Activated CD4-positive, alpha-beta T cell treated with anti-CD3 and anti-CD28 coated beads, Interleukin-2, amount 10 ng/mL, durations not matched to agents 7 days and 5 days (primary cell): ENCODE measurements at places on chromosomes 2 and 18. TPM values are rescaled to one million over a fixed set of nuclear protein-coding genes. Genes with fewer than 3 reads are reported as not detected.

AQP12B gene
- not detected for total RNA-seq

MOCOS gene
- total RNA-seq: 0.05 TPM

SLC5A7 gene
- total RNA-seq: not detected

KDM3A gene
- 86.1 TPM for total RNA-seq

SERPINB3 gene
- not detected for total RNA-seq

CNTNAP5 gene
- not detected for total RNA-seq

CELF4 gene
- total RNA-seq: not detected

CHRND gene
- total RNA-seq: not detected

ANKRD29 gene
- total RNA-seq: not detected

CFAP65 gene
- total RNA-seq: not detected

GRP gene
- total RNA-seq: not detected

GYPC gene
- total RNA-seq: 149 TPM

PLEKHH2 gene
- 0.20 TPM for total RNA-seq

DCDC2C gene
- total RNA-seq: not detected

SERPINB4 gene
- not detected for total RNA-seq

CROCC2 gene
- not detected for total RNA-seq

GALNT13 gene
- not detected for total RNA-seq

RIT2 gene
- total RNA-seq: not detected

EPB41L3 gene
- total RNA-seq: 13.7 TPM

ALPG gene
- total RNA-seq: not detected

NCKAP1 gene
- total RNA-seq: 0.87 TPM

CKAP2L gene
- 78.1 TPM for total RNA-seq

LRP1B gene
- total RNA-seq: not detected

AKAIN1 gene
- total RNA-seq: not detected

TUBA3E gene
- not detected for total RNA-seq

UCN gene
- 2.3 TPM for total RNA-seq

RAMP1 gene
- 4.9 TPM for total RNA-seq

DYNAP gene
- not detected for total RNA-seq

VAMP5 gene
- total RNA-seq: 61.5 TPM

CMPK2 gene
- total RNA-seq: 94.3 TPM

PJVK gene
- total RNA-seq: 1.5 TPM

CAPN10 gene
- 58.6 TPM for total RNA-seq

DNAH7 gene
- not detected for total RNA-seq

TTC39C gene
- 93.5 TPM for total RNA-seq
